K562 (cell line): ENCODE measurements at places on chromosomes 4 and X.

DNA sequence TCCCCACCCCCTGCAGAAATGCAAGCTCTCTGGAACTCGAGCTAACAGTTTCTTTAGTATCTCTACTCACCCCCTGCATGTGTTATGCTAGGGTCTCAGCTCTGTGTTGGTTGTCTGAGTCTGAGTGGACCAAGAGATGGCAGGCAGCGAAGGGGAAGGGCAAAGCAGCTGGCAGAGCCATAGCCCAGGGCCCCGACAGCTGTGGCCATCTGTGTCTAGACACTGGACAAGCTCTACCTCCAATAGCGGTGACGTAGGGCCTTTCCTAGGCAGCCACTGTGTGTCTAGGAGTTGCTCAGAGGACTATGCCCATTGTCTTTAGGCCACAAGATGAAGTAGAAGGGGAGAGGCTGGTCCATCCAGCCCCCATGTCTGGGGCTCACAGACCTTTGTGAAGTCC is 79.2 kb downstream of the EFNB1 start:
- H3K27me3 ChIP-seq = no peaks in the 10 kb centered on the region
- no peak overlapping the region for H3K4me3 ChIP-seq
- DNase-seq = no peak
- no peaks in the 10 kb centered on the region for H3K36me3 ChIP-seq

GRCh38 chr4:102423375-102423774 is 77.8 kb upstream of the NFKB1 start:
- DNase-seq = no peak
- no peak overlapping the region for H3K27ac ChIP-seq
- no peaks in the 10 kb centered on the region for H3K36me3 ChIP-seq

- no peak overlapping the region for H3K4me3 ChIP-seq
- H3K36me3 ChIP-seq = no peaks in the 10 kb centered on the region
- no peak for DNase-seq
- H3K27ac ChIP-seq = no peak overlapping the region
Observed at GRCh38 chr4:142404191-142404611, 441.9 kb downstream of the INPP4B start.

DNA sequence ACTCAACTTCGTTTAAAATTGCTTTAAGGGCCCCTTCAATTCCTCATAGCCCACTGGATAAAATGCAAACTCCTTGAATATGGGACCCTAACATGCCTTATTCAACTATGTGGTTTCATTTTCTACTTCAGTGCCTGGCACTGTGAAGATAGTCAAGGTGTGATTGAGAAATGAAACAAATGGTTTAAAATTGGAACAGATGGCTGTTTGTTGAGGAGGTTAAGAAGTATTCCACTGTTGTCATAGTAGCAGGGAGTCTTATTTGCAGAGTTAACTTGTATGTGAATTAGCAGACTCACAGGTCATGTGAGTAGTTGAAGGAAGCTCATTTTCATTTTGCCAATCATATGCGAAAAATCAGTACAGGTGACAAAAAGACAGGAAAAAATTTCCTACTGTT is 593.3 kb downstream of the KCTD8 start:
- no peak for DNase-seq
- no peaks in the 10 kb centered on the region for H3K4me1 ChIP-seq
- no peak overlapping the region for H3K4me3 ChIP-seq
- H3K36me3 ChIP-seq = no peaks in the 10 kb centered on the region
- no peaks in the 10 kb centered on the region for H3K27me3 ChIP-seq

DNA sequence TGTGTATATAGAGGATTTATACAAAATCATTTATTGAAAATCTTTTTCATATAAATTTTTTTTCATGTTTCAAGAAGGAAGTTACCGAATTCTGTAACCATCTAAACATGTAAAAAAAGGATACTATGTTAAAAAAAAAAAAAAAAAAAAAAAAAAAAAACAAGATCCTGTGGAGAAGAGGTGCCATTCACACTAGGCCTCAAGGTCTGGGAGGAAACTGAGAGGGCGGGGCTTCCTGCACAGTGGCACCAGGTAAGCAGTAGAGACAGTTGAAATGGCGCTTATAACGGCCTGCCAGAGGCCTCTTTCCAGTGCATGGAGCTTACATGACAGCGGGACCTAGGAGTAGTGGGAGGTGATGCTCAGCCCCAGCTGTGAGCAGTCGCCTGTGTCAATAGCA is 17.5 kb downstream of the TRAPPC2 start:
- peaks cover 2% of the 10 kb centered on the region; the same call in 2 of the 3 replicates for H3K4me1 ChIP-seq
- DNase-seq = no peak
- H3K27me3 ChIP-seq = no peaks in the 10 kb centered on the region
